A172 (cell line): ENCODE measurements at places on chromosomes 13 and 19. TPM values are rescaled to one million over a fixed set of nuclear protein-coding genes. Genes with fewer than 3 reads are reported as not detected.

- peak; percentile 21 for DNase-seq
Measured at GRCh38 chr19:12745166-12745897, 6.3 kb upstream of the BEST2 start.

DNA sequence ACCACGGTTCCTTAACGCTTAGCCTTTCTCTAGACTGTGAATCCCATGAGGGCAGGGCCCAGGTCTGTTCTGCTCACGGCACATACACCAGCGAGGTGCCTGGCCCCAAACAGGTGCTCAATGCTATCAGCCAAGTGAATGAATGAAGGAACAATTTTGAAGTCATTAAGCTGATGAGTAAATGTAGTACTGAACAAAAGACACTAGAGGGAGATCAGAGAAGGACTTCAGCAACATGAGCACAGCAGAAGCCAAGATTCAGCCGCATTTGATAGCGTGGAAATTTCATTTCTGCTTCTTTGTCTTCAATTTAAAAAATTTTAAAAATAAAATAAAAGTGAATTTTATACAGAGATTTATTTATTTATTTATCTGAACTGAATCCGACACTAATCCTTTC, 20.1 kb upstream of the MYO16 start:
- DNase-seq, result peak; percentile 10

DNA sequence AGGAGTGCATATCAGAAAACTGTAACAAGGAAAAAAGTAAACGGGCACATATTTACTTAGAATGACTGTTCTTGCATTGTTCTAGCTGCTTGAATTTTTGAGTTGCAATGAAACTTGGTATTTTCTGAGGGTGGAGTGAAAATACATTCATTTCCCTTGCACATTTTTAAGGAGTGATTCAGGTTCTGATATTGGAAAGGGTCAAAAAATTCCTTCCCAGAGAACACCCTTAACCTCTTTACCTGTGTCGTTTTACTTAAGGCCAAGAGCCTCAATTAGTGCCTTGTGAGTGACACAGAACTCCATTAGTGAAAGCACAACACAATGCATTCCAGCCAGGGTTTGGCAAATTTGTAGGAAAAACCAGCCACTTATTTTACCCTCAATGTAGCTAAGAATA, 2.3 kb downstream of the ITGBL1 start:
- peak; percentile 51 for DNase-seq

GRCh38 chr19:47658431-47659348, 49.8 kb downstream of the BICRA start:
- DNase-seq, result no peak

MRPL54 gene
- 74.4 and 95.3 TPM in 2 replicates for total RNA-seq

DNA sequence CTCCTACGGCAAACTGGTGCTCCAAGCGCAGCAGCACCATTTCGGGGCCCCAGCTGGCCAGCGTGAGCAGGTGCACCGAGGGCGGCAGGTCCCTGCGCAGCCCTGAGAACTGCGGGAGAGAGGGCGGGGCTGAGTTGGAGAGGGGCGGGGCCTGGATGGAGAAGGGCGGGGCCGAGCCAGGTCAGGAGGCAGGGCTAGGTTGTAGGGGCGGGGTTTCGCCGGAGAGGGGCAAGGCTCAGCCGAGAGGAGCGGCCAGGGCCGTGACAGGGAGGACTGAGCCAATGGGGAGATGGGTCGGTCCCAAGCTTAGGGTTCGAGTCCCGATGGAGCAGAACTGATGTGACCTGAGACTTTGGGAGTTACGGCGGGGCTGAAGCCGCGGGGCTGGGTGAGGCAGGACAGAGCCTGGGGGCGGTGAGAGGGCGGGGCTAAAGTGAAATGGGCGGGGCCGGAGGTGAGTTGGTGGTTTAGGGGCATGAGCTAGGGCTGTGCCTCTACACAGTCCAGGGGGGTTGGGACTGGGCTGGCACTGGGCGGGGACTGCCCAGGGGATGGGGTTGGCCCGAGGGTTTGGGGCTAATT, 19.0 kb downstream of the MAN2B1 start:
- no peak for DNase-seq

DNA sequence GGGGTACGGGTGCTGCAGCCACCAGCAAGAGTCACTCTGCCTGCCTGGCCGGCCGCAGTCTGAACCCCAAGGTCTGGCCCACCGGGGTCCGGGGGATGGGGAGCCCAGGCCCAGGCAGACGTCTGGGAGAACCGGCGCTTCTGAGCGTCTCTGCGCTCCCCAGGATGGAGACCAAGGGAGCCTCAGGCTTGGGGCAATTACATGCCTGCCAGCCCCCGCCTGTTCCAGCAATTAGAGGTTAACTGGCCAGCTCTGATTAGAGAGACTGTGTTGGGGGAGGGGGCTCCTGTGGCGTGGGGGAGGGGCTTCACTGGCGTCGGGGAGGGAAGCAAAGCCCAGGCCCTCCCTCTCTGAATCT, 11.9 kb downstream of the MEIS3 start:
- no peak for DNase-seq

DNA sequence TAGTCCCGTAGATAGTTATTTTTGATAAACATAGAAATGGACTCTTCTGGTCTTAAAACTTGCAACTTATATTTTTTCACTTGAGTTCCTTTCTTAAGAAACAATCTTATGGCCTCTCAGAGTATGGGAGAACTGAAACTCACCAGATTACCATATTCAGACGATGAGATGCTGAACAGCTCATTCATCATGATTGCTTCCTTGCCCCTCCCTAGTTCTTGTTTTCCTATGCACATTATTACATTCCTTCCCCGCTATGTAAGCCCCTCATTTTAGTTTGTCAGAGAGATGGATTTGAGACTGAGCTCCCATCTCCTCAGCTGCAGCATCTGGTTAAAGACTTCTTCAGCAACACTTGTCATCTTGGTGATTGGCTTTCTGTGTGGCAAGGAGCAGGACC, 158.5 kb downstream of the SLITRK6 start:
- DNase-seq, result no peak

- no peak for DNase-seq
Measured at GRCh38 chr19:33754361-33754760, 42.3 kb upstream of the KCTD15 start.

NRTN gene
- total RNA-seq, result 1.4 TPM in 1 of 2 replicates, not detected in the other

GRCh38 chr13:30496147-30496546, 30.4 kb upstream of the HMGB1 start:
- DNase-seq, result no peak

CSNK1A1L gene
- not detected in 2 replicates for total RNA-seq

DNA sequence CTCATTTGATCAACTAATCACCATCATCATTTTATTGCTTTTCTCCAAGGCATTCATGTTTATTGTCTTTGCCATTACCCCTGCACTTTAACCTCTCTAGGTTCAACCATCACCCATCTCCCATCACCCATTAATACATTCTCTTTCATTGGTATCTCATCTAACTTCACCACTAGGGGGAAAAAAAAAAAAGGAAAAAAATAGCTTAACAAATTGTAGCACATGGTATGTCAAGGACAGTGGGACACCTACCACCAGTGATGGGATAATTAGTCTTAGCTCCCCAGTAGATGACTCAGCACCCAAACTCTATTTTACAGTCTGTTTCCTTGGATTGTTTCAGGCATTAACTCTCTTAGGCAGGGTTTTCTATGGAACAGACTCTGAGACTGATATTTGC, 1770.2 kb upstream of the MIR17HG start:
- peak; percentile 5 for DNase-seq
